T-helper 2 cell treated with Interferon-gamma antibody and Interleukin-4, amounts not matched to agents 5 μg/mL and 100 μg/mL, for 36 hours (primary cell): ENCODE measurements at places on chromosomes 7 and 10.

GRCh38 chr10:8137272-8137681 is 82.8 kb downstream of the GATA3 start:
- DNase-seq = peak; percentile 76

GRCh38 chr10:84784749-84785148 is 456.4 kb downstream of the CCSER2 start:
- DNase-seq = no peak

- no peak for DNase-seq
These were observed 56.8 kb downstream of the INSIG1 start for GRCh38 chr7:155354371-155355048.

DNA sequence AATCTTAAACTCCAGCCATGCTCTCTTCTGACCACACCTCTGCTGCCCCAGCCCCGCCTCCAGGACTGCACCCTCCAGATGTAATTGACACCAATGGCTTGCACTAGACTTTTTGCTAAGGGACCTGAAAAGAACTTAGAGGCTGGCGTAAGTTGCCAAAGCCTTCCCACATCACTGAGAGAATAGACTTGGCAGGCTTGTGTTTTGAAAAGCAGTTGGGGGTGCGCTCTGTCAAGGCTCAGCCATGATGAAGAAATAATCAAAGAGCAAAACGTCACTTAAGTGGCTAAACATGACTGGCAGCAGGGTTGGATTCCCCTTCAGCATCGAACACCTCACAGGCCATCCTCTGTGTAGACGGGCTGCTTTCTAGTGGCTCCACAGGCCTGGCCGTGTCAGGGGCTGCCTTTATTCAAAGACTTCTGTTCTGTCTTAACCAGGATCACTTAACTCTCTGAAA is 195.2 kb upstream of the C7orf33 start:
- DNase-seq = no peak

- no peak for DNase-seq
These were observed 194.4 kb downstream of the ADARB2 start for GRCh38 chr10:1542941-1543340.

DNA sequence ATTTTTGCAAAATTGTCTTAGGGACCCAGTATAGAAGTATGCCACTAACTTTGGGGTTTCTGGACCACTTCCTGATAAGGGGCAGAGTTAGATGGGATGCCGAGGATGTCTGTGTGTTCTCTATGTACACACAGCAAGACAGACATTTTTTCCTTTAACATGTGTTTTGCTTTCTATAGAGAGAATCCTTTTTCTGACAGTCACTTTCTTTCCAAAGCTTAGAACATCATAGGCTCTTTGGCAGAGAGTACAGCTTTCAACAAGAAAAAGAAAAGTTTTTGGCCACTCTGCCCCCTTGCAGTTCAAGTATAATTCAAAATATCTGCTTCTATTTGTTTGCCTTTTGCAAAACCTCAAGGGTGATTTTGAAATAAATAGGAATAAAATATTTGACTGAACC is 44.1 kb downstream of the PAPSS2 start:
- DNase-seq = no peak

GRCh38 chr7:74599244-74599643 is 58.3 kb upstream of the GTF2I start:
- DNase-seq = no peak

DNA sequence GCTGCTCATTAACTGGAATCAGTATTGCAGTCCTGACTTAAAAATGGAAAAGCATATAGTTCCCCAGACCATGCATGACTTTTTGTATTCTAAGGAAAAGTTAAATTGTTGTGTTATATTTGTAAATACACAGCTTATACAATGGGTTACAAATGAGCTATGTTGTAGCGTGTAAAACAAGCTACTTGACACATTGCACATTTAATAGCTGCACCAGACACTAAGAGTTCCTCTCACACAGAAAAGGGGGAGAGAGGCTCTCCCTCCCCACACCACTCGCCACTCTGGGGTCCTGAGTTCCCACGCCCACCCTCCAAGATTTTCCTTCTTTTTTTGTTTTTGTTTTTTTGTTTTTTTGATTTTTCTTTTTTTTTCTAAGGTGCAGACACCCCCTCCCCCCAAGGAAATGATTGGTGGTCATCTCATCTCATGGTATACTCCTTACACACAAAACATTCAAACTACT is 6.3 kb downstream of the KLF6 start:
- no peak for DNase-seq

DNA sequence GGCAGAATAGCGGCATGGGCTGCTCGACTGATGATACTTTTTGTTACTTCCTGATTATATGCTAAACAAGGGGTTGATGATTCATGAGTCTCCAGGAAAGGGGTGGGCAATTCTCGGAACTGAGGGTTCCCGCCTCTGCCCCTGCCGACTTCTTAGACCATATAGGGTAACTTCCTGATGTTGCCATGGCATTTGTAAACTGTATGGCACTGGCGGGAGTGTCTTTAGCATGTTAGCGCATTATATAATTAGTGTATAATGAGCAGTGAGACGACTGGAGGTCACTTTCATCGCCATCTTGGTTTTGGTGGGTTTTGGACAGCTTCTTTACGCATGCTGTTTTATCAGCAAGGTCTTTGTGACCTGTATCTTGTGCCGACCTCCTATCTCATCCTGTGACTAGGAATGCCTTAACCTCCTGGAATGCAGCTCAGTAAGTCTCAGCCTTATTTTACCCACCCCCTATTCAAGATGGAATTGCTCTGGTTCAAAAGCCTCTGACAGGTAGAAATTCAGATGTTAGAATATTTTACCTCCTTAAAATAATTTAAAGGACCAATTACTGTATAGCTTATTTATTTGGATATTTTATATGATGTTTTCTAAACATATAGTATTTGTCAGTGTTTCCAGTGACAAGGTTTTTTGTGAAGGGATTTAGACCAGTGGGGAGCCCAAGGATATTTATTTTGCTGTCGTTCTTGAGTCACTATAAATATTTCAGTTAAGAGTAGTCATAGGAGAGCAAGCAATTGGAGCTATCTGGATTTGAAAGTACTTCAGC is 90.1 kb upstream of the PIK3CG start:
- peak; percentile 29 for DNase-seq

- DNase-seq = no peak
These were observed 759 bp downstream of the DNAJB12 start for GRCh38 chr10:72353965-72354355.
